ENCODE measurements at places on chromosomes 1 and 21. TPM values are rescaled to one million over a fixed set of nuclear protein-coding genes. Genes with fewer than 3 reads are reported as not detected.

Gene PM20D1
- polyA plus RNA-seq, result 1.3 TPM

Gene FLG2
- polyA plus RNA-seq, result 0.04 TPM

Gene CD48
- 2.6 TPM for polyA plus RNA-seq

Gene TNNI3K
- polyA plus RNA-seq, result 1.8 TPM

Gene AIDA
- 66.0 TPM for polyA plus RNA-seq

Gene TRIM46
- 2.7 TPM for polyA plus RNA-seq

Gene CHRM3
- polyA plus RNA-seq, result 7.1 TPM

DNA sequence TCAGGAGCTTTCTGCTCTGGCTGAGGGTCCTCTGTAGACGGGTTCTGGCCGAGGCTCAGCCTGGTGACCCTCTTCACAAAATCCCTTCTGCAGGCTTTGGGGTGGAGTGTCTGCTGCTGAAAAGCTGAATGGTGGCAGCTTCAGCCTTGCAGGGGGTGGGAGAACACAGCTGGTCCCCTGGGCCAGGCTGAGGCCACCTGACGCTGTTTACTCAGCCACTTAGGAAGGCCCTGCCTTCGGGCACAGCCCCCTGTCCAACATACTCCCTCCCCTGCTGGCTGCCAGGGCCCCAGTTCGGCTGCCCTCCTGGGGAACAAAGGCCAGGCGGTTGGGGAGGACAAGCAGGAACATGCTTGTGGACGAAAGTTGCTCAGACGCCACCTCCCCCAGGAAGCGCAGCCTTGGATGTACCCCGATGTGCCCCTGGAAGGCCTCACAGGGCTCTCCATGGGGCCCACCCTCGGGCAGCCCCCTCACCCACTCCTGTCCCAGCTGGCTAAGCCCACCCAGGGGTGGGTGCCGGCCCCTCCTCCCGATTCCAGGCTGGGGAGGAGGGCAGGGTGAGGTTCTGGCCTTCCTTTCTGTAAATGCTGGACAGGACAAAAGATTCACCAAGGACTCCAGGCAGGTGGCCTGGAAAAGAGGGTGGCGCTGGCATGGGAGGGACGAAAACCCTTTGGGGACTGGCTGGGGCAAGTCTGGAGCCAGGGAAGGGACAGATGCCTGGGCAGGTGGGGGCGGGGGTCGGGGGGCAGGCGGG lies at the start of gene ANKRD65:
TSS of gene ANKRD65 (minus strand) at position 130 of the 760 bp plus-strand sequence. CDS start 271 bp downstream, outside the sequence.
- DNase-seq, result no peak

- DNase-seq, result no peak
Measured at GRCh38 chr1:117691942-117692341, 86.1 kb downstream of the TENT5C start.

DNA sequence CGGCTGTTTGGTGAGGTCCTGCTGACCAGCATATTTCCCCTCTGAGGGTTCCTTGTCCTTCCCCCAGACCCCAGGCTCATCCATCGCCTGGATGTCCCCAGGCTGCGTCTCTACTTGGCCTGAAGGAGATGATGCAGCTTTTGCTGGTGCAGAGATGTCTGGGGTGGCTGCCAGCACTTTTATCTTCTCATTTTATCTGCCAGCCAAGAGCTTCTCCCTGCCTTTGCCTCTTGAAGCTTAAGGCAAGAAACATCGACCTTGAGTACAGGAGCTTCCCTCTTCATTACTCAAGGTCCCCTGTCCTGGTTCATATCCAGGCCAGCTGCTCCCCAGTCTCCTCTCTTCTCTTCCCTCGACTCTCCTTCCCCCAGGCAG lies 9.2 kb upstream of the H6PD start:
- no peak for DNase-seq

DNA sequence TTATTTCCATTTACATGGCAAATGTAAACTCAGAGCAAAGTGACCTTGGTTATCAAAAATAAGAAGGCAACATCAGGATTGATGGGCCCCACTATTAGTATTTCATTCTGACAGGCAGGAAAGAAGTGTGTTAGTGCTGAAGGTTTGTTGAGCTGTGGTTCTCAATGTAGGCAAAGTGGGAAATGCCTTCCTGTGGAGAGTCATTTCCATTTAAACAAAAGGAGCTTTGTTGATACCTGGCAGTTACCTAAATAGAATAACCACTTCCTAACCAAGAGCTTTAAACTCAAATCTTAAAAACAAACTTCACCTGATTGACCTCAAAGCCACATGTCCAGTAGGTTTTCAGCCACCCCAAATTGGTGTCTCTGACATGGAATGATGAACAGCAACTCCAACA lies 579.9 kb upstream of the BEND5 start:
- DNase-seq, result no peak

DNA sequence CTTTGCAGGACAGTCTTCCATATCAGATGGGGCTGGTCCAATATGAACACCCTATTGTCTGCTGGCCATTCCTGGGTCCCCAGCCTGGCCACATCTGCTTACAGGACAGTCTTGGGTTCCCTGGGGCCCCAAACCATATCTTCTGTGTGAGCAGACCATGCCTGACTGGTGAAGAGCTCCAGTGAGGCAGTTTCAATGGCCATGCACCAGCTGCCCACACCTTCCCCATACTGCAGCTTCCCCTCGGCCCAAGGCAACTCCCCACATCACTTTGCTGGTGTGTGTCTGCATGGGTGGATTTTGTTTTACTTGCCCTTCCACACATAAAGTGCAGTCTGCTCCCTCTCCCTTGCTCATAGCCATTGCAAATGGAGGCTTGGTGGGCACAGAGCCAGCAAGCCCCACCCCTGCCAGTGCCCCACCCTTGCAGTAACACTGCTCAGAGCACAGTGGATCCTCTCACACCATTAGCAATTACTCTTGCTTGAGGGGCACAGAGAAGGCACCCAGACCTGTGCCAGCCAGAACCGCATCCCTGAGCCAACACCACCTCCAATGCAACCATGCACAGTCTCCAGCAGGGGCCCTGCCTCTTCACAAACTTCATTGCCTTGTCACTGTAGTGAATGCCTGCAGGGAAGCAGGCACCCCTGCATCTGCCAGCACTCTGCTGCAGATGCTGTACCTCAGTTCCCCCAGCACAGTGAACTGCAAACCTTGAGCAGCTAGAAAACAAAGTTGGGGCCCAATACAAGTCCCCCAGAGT lies 474.5 kb upstream of the BEND5 start:
- no peak for DNase-seq

GRCh38 chr21:27722095-27722494 lies 755.2 kb upstream of the ADAMTS5 start:
- DNase-seq, result no peak

DNA sequence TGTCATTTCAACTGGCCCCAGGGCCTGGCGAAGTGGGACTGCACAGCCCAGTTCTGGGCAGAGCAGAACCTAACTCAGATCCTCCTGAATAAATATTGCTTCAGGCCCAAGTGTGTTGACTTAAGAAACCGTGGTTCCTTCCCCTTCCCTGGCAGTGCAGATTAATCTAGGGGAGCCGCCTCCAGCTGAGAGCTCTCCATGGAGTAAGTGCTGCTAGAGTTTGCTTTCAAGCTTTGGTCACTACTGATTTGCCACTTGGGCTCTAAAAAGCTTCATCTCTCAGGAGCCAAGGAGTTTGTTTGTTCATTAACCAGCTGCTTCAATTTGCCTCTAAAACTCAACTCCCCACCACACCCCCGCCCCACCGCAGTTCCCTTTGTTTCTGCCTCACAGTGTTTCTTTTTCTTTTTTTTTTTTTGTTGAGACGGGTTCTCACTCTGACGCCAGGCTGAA lies 112.1 kb downstream of the DTL start:
- DNase-seq, result no peak
